Omental fat pad (tissue), 4 donors: ENCODE measurements at places on chromosomes 13 and 19. TPM values are rescaled to one million over a fixed set of nuclear protein-coding genes. Genes with fewer than 3 reads are reported as not detected.

Gene SLAIN1
- total RNA-seq = 4.0 TPM

Gene MYADM
- 346 TPM for total RNA-seq

Gene ZIC5
- not detected for total RNA-seq

Gene RFPL4A
- total RNA-seq = not detected

Gene WASF3
- 46.3 TPM for total RNA-seq

Gene ZNF837
- total RNA-seq = 2.7 TPM

Gene ZNF561
- total RNA-seq = 27.1 TPM

Gene WTIP
- 22.9 TPM for total RNA-seq

Gene GPC5
- total RNA-seq = 0.74 TPM

Gene PDCD5
- 96.9 TPM for total RNA-seq

Gene VAV1
- 9.4 TPM for total RNA-seq

Gene CBARP
- total RNA-seq = 0.63 TPM

Gene CACNG8
- not detected for total RNA-seq

Gene SLC10A2
- not detected for total RNA-seq

Gene IZUMO2
- not detected for total RNA-seq

Gene LSR
- total RNA-seq = 12.8 TPM

Gene ELSPBP1
- total RNA-seq = not detected
